ENCODE measurements at places on chromosomes 7 and 10. TPM values are rescaled to one million over a fixed set of nuclear protein-coding genes. Genes with fewer than 3 reads are reported as not detected.

Gene TLX1
- not detected for total RNA-seq

Gene BAIAP2L1
- 1.3 TPM for total RNA-seq

Gene CUBN
- total RNA-seq = 0.40 TPM

Gene CYP26A1
- not detected for total RNA-seq

Gene LIPJ
- total RNA-seq = not detected

Gene SSC4D
- total RNA-seq = 0.77 TPM

Gene ZNF316
- 28.8 TPM for total RNA-seq

Gene HSPA12A
- 0.05 TPM for total RNA-seq

Gene NFE2L3
- total RNA-seq = 67.8 TPM

DNA sequence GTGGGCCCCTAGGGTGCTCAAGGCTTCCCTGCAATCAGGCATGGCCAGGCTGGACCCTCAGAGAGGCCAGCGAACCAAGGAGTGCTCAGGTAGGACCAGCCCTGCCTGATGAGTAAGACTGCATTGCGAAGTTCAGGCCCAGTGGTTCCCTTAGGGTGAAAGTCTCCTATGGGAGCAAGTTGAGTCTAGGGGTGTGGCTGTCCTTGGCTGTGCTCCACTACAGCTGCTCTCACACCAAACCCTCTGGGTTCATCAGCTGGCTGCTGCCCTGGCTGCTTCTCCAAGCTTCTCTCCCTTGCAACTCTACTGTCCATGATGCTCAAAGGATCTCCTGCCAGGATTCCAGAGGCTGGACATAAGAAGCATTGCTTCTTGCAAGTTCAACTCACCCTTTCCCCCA is 18.7 kb downstream of the FAM25A start:
- no peak overlapping the region for H3K27ac ChIP-seq
- H3K4me1 ChIP-seq = no peaks in the 10 kb centered on the region
- H3K27me3 ChIP-seq = peaks cover 7% of the 10 kb centered on the region
- DNase-seq = no peak
- H3K36me3 ChIP-seq = peaks cover 6% of the 10 kb centered on the region

DNA sequence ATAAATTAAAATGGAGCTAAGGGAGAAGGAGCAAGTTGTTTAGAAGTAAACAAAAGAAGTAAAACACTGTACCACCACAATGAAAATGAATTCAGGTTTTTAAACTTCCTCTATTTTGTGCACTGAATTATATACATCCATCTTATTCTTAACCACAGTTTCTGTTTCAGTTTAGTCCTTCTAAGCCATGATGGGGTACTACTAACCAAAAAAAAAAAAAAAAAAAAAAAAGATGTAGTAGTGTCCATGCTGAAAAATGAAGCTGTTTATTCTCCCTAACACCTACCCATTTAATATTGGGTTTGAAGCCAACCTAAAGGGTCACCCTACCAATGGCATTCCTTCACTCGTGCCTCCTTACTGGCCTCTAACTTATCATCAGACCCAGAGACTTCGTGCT is 3.4 kb upstream of the BMPR1A start:
- H3K4me1 ChIP-seq = peaks cover 26% of the 10 kb centered on the region
- H3K27me3 ChIP-seq = peaks cover 22% of the 10 kb centered on the region
- H3K36me3 ChIP-seq = peaks cover 1% of the 10 kb centered on the region
- no peak for DNase-seq

DNA sequence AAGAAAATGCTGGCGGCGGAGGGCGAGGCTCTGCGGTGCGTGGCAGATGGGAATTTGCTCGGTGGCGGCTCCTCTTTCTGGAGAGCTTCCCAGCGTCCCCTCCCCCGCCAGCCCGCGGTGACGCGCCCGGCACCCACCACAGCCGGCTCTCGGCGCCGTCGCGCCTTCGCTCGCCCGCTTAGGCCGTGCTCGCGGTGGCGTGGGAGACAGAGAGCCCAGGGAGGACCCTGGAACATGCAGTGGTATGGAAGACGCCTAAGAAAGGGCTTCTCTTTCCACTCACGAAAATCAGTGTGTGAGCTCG is 576 bp upstream of the CSGALNACT2 start:
- H3K36me3 ChIP-seq = peaks cover 25% of the 10 kb centered on the region
- H3K27me3 ChIP-seq = no peaks in the 10 kb centered on the region
- DNase-seq = peak; percentile 81

- H3K27me3 ChIP-seq = no peaks in the 10 kb centered on the region
- no peak for DNase-seq
- no peaks in the 10 kb centered on the region for H3K4me1 ChIP-seq
Observed at GRCh38 chr7:84614821-84615501, 420.4 kb upstream of the SEMA3A start.

DNA sequence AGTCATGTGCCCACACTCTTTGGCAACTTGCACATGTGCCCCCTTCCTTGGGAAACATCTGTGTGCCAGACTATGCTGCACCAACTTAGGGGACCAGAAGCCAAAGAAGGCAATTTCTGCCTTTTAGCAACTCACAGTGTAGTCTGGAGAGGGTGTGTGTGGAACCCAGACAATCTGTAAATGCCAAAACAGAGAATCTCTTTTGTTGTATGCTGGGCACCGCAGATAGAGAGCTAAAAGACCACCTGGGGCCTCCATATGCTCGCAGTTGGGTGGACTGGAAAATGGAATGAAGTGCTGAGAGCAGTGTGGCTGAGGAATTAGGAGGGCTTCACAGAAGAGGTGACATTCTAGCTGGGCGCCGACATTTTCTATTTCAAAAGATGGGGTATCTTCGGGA is 26.4 kb downstream of the UBTD1 start:
- H3K36me3 ChIP-seq = no peaks in the 10 kb centered on the region
- no peak overlapping the region for H3K4me3 ChIP-seq
- no peaks in the 10 kb centered on the region for H3K4me1 ChIP-seq
- H3K27me3 ChIP-seq = peaks cover 6% of the 10 kb centered on the region
- H3K27ac ChIP-seq = no peak overlapping the region

- H3K4me3 ChIP-seq = no peak overlapping the region
- H3K36me3 ChIP-seq = no peaks in the 10 kb centered on the region
- no peak for DNase-seq
- H3K4me1 ChIP-seq = no peaks in the 10 kb centered on the region
Observed at GRCh38 chr7:33233659-33234058, 104.3 kb downstream of the BBS9 start.

- peaks cover 23% of the 10 kb centered on the region for H3K36me3 ChIP-seq
- H3K27ac ChIP-seq = no peak overlapping the region
- no peaks in the 10 kb centered on the region for H3K4me1 ChIP-seq
- no peak overlapping the region for H3K4me3 ChIP-seq
Observed at GRCh38 chr7:768881-769504, 41.9 kb upstream of the PRKAR1B start.

DNA sequence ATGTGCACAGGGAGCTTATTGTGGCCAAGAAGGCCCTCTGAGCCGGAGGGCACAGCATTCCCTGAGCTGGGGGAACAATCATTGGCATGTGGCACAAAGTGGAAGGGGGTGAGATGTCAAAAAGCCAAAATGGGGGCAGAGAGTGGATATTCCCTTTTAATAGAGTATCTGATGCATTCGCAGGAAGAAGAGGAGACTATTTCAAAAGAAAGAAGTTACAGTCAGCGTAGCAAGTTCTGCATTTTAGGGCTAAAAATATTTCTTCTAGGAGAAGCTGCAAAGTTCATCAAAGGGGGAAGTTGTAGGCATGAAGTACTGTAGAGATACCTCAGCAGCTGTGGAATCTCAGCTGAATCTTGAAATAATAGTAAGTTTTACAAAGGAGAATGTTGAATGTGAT is 136.0 kb upstream of the WDR11 start:
- H3K4me1 ChIP-seq = no peaks in the 10 kb centered on the region
- H3K4me3 ChIP-seq = no peak overlapping the region
- H3K27me3 ChIP-seq = no peaks in the 10 kb centered on the region

- no peak overlapping the region for H3K4me3 ChIP-seq
- H3K27ac ChIP-seq = no peak overlapping the region
- H3K4me1 ChIP-seq = peaks cover 5% of the 10 kb centered on the region
- no peak for DNase-seq
- H3K36me3 ChIP-seq = no peaks in the 10 kb centered on the region
Observed at GRCh38 chr7:151832138-151832537, 44.8 kb downstream of the PRKAG2 start.

DNA sequence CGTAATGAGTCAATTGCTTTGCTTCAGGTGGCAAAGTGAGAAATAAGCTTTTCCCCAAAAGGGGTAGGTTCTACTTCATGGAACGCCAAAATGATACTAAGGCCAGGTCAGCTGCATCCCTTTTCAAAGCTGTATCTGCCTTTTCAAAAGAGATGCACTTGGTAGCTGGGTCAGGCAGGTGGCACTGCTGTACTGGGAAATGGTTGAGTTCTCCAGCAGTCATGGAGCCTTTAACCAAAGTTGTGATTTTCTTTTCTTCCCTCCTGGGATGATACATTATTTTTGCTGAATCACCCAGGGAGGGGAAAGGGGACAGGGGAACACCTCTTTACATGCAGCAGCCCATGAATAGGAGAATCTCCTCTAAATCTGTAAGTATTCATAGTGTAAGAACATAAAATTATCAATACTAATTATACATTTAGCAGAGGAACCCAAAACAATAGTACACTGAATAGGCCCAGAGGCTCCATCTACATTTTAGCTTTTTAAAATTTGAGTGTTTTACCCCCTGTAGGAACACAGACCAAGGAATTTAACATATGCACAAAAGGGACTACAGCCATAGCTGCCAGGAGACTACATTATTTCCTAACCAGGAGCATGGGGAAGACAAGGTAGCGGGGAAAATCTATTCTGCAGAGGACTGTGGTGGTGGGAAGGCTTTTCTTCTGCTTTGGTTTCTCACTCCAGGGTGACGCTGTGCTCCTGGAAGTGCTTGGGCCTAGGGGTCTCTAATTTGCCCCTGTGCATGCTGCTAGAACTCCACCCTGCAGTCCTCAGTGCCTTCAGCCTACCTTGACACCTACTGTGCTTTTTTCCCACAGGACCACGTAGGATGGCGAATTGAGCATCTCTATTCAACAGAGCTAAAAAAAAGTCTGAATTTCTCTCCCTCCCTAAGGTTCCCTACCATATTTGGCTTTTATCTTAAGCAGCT is 6.4 kb upstream of the GPR22 start:
- H3K36me3 ChIP-seq = peaks cover 2% of the 10 kb centered on the region
- H3K4me1 ChIP-seq = peaks cover 2% of the 10 kb centered on the region
- DNase-seq = peak; percentile 84
- no peak overlapping the region for H3K27ac ChIP-seq
- no peak overlapping the region for H3K4me3 ChIP-seq
- H3K27me3 ChIP-seq = no peaks in the 10 kb centered on the region

- H3K27me3 ChIP-seq = peaks cover 22% of the 10 kb centered on the region
- peak; percentile 59 for DNase-seq
- no peaks in the 10 kb centered on the region for H3K36me3 ChIP-seq
- peaks cover 16% of the 10 kb centered on the region for H3K4me1 ChIP-seq
- H3K27ac ChIP-seq = peak overlapping the region; percentile 45
- peak overlapping the region; percentile 90 for H3K4me3 ChIP-seq
Observed at GRCh38 chr7:75737856-75738603, 711 bp downstream of the HIP1 start.

GRCh38 chr7:80392229-80393169 is 119.4 kb downstream of the GNAT3 start:
- H3K4me1 ChIP-seq = no peaks in the 10 kb centered on the region
- H3K36me3 ChIP-seq = no peaks in the 10 kb centered on the region
- H3K4me3 ChIP-seq = no peak overlapping the region
- H3K27me3 ChIP-seq = no peaks in the 10 kb centered on the region
- H3K27ac ChIP-seq = no peak overlapping the region
- DNase-seq = no peak

DNA sequence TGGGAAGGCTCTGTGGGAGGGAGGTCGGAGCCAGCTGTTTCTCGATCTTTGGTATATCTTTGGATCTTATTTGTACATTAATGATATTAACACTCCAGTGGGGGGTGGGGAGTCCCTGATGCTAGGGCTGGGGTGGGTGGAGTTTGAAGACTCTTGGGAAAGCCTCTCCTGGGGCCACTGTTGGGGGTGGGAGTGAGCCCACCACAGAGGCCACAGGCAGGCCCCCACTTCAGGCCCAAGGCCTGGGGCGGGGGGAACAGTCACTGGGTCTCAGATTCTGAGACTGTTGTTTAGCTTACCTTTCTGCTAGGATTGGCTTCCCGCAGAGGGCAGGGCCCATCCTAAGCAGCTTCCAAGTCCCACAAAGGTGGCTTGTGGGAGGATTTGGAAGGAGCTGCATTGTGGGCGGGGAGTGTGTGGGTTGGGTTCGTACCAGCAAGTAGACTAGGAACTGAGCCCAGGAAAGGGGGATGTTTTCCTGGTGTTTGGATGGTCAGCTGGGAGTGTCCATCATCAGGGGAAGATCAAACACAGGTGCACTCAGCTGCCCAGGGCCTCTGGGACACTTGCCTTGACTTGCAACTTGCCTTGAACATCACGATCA is 11.9 kb downstream of the YKT6 start:
- no peak overlapping the region for H3K4me3 ChIP-seq
- H3K36me3 ChIP-seq = peaks cover 32% of the 10 kb centered on the region
- no peaks in the 10 kb centered on the region for H3K27me3 ChIP-seq

DNA sequence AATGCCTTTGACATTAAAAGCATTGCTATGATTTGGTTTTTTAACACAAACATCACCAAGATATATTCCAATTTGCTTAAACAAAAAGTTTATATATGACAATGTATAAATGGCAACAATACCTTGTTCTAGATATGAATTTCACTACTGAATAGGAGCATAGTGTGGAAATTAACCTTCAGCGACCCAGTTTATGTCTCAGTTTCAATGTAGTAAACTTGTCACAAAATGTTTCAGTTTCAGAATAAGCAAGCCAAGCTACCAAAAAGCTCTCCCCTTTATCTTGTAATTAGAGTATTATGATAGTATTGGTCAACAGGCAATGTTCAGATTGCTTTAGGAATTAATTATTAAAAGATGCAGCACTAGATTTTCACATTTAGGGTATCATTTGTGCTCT is 99.6 kb upstream of the PCDH15 start:
- no peaks in the 10 kb centered on the region for H3K4me1 ChIP-seq
- H3K27ac ChIP-seq = no peak overlapping the region
- H3K36me3 ChIP-seq = no peaks in the 10 kb centered on the region

- H3K36me3 ChIP-seq = no peaks in the 10 kb centered on the region
- peaks cover 3% of the 10 kb centered on the region for H3K4me1 ChIP-seq
- peak overlapping the region; percentile 54 for H3K4me3 ChIP-seq
Observed at GRCh38 chr7:50793120-50793946, 10.6 kb upstream of the GRB10 start.

DNA sequence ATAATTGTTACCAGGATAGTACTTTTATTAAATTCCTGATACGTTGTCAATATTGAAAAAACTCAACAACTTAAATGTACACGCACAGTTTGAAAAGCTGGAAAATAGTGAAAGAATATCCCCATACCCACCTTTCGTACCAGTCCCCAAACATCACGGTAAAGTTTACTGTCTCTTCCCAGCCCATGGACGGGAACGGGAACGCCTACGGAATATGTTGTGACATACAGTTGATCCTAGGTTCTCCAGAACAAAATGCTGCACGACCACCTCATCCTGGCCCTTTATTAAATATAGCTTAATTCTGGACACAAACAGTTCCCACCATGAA is 527 bp upstream of the BCAP29 start:
- H3K27me3 ChIP-seq = no peaks in the 10 kb centered on the region
- H3K4me1 ChIP-seq = peaks cover 23% of the 10 kb centered on the region
- no peak for DNase-seq
- peaks cover 12% of the 10 kb centered on the region for H3K36me3 ChIP-seq
- peak overlapping the region; percentile 91 for H3K4me3 ChIP-seq

- no peak for DNase-seq
- no peaks in the 10 kb centered on the region for H3K36me3 ChIP-seq
- H3K27me3 ChIP-seq = peaks cover 9% of the 10 kb centered on the region
- no peaks in the 10 kb centered on the region for H3K4me1 ChIP-seq
Observed at GRCh38 chr10:95480901-95481491, 80.2 kb downstream of the SORBS1 start.

GRCh38 chr7:1667566-1668395 is 2.3 kb upstream of the ELFN1 start:
- peaks cover 8% of the 10 kb centered on the region for H3K4me1 ChIP-seq
- H3K4me3 ChIP-seq = peak overlapping the region; percentile 62
- H3K36me3 ChIP-seq = no peaks in the 10 kb centered on the region
- peaks cover 36% of the 10 kb centered on the region for H3K27me3 ChIP-seq
- DNase-seq = no peak
